ENCODE measurements at places on chromosomes 1 and 21. TPM values are rescaled to one million over a fixed set of nuclear protein-coding genes. Genes with fewer than 3 reads are reported as not detected.

USP25 gene
- total RNA-seq = 55.2 TPM

NPHS2 gene
- not detected for total RNA-seq

DNA sequence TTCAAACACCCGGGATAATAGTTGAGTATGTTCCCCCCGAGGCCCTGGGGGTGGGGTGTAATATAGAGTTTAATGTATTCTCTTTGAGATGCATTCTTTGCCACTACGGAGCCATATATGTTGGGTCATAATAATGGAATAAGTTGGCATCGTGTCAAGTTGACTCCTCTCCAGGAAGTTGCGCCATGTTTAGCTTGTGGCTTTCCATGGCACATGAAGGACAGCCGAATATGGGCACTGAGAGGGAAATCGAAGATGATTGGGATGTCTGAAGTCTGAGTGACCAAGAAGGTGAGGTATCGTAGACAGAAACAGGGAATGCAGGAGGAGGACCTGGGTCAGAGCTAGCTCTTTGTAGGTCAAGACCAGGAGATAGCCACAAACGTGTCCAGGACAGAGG lies 92.6 kb downstream of the PAX7 start:
- no peak for DNase-seq

GRCh38 chr21:37474342-37474741 lies 107.8 kb downstream of the DYRK1A start:
- no peak for DNase-seq

DNA sequence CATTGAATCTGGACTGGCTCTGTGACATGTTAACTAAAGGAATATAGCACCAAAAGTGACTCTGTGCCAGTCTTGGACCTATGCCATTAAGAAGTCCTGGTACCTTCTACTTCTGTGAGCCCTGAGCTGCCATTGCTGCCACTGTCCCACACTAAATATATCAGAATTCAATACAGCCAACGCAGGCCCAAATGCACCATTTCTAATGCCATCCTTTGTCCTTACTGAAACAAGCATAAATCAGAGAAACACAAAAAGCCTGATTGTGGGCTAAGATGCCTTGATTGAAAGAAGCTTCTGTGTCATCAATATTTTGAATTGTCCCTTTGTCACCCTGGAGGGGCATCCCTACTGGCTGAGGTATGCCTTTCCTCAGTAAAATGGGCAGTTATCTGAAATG lies 66.9 kb upstream of the NEK2 start:
- no peak for DNase-seq
